Effector memory CD4-positive, alpha-beta T cell (primary cell): ENCODE measurements at places on chromosomes 13 and 19.

GRCh38 chr13:48942131-48942530, 33.6 kb upstream of the FNDC3A start:
- no peaks in the 10 kb centered on the region for H3K27me3 ChIP-seq
- no peak overlapping the region for H3K27ac ChIP-seq
- no peak overlapping the region for H3K4me3 ChIP-seq

DNA sequence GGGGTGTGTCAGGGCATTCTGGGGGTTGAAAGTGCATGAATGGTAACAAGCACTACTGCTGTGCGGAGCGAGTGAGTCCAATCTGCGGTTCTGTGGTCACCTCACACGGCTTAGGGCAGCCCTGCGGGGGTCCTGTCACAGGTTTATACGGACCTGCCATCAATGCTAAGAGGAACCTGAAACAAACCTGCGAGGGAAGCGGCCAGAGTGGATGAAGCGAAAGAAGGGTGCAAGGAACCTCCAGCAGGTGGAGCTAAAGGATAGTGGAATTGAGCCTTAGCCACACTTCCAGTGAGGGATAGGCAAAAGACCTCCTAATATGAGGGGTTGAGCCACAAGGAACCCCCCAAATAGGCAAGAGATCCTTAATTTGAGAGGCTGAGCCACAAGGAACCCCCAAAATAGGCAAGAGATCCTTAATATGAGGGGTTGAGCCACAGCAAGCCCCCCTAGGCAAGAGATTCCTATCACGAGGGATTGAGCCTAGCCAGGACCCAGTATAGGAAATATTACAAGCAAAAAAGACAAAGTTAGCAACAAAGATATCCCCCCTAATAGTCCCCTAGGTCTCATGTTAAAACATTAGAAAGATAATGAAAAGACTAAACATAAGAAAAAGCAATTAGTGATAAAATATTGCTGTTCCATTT, 6.3 kb upstream of the ZNF69 start:
- no peaks in the 10 kb centered on the region for H3K4me1 ChIP-seq
- no peaks in the 10 kb centered on the region for H3K36me3 ChIP-seq

GRCh38 chr13:100382785-100383184, 205.8 kb downstream of the GGACT start:
- H3K4me3 ChIP-seq, result no peak overlapping the region
- no peaks in the 10 kb centered on the region for H3K27me3 ChIP-seq

DNA sequence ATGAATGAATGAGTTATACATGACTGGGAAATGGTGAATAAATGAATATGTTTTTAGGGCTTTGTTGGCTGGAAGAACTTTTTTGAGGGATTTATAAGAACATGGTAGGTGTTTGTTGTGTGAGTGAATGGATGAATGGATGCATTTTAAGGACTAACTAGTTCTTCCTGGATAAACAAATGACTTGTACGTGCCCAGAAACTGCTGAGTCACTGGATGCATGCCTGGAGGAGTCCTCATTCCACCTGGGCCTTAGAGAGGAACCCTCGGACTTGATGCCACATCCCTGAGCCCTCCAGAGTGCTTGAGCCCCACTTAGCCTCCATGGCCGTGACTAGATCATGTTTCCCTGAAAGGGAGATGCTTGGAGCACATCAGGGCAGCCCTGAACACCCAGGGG, 153.4 kb downstream of the DPF1 start:
- DNase-seq, result no peak
- H3K36me3 ChIP-seq, result no peaks in the 10 kb centered on the region
- H3K27ac ChIP-seq, result no peak overlapping the region
- no peaks in the 10 kb centered on the region for H3K27me3 ChIP-seq
- H3K4me3 ChIP-seq, result no peak overlapping the region
- no peaks in the 10 kb centered on the region for H3K4me1 ChIP-seq

DNA sequence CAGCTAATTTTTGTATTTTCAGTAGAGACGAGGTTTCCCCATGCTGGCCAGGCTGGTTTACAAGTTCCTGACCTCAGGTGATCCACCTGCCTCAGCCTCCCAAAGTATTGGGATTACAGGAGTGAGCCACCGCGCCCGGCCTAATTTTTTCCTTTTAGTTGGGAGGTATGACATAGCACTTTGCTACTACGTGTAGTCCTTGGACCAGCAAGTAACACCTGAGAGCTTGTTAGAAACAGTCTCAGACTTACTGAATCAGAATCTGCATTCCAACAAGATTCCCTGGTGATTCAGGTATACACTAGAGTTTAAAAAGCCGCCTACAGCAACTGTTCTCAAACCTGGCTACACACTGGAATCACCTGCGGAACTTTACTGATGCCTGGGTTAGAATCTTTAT, 1.8 kb upstream of the FARP1 start:
- no peak overlapping the region for H3K27ac ChIP-seq
- no peaks in the 10 kb centered on the region for H3K36me3 ChIP-seq
- H3K27me3 ChIP-seq, result no peaks in the 10 kb centered on the region
- no peak overlapping the region for H3K4me3 ChIP-seq
- peaks cover 11% of the 10 kb centered on the region for H3K4me1 ChIP-seq

DNA sequence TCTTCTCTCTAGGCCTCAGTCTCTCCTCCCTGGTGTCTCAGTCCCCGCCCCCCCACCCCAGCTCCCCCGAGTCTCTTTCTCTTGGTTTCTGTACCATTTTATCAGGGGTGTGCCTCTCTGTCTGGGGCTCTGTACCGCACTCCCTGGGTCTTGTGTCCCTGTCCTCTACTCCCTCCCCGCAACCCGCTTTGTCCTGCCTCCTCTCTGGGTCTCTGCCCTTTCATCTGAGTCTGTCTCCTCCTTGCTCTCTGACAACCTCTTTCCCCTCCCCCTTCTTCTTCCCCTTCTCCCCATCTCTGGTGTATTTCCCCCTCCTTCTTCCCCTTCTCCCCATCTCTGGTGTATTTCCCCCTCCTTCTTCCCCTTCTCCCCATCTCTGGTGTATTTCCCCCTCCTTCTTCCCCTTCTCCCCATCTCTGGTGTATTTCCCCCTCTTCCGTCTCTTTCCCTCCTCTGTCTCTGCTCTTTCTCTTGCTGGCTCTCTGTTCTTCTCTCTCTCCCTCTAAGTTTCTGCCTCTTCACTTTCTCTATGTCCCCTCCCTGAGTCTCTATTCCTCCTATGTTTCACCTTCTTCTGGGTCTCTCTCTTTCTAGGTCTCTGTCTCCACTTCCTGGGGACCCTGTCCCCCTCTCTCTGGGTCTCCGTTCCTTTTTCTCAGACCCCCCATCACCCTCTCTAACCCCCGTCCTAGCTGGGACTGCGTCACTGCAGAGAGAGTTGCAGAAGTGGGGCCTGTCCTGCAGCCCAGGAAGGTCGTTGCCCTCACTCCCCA, 2.2 kb upstream of the KCNC3 start:
- no peak overlapping the region for H3K27ac ChIP-seq
- no peak for DNase-seq
- peaks cover 45% of the 10 kb centered on the region for H3K27me3 ChIP-seq
- no peak overlapping the region for H3K4me3 ChIP-seq
- peaks cover 47% of the 10 kb centered on the region for H3K4me1 ChIP-seq

DNA sequence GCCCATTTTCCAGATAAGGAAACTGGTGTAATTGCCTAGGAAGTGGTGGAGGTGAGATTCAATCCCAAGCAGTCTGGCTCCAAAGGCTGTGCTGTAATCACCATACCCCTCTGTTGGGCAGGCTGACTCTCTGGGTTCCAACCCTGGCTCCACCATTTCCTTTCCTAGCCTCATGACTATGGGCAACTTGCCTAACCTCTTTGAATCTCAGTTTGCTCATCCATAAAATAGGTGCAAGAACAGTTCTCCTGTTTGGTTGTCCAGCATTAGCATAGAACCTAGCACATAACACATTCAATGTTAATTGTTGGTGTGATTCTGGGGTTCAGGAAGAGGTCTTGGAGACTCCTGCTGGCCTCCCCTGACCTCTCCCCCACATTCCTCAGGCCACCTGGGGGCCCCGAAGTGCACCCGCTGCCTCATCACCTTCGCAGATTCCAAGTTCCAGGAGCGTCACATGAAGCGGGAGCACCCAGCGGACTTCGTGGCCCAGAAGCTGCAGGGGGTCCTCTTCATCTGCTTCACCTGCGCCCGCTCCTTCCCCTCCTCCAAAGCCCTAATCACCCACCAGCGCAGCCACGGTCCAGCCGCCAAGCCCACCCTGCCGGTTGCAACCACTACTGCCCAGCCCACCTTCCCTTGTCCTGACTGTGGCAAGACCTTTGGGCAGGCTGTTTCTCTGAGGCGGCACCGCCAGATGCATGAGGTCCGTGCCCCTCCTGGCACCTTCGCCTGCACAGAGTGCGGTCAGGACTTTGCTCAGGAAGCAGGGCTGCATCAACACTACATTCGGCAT, 2.2 kb downstream of the ZNF576 start:
- DNase-seq, result no peak
- peaks cover 15% of the 10 kb centered on the region for H3K36me3 ChIP-seq
- no peak overlapping the region for H3K4me3 ChIP-seq
- peaks cover 23% of the 10 kb centered on the region for H3K4me1 ChIP-seq
- H3K27me3 ChIP-seq, result no peaks in the 10 kb centered on the region

- H3K27me3 ChIP-seq, result no peaks in the 10 kb centered on the region
- DNase-seq, result no peak
- H3K27ac ChIP-seq, result no peak overlapping the region
- H3K36me3 ChIP-seq, result no peaks in the 10 kb centered on the region
Observed at GRCh38 chr13:34816245-34816884, 125.7 kb upstream of the NBEA start.

DNA sequence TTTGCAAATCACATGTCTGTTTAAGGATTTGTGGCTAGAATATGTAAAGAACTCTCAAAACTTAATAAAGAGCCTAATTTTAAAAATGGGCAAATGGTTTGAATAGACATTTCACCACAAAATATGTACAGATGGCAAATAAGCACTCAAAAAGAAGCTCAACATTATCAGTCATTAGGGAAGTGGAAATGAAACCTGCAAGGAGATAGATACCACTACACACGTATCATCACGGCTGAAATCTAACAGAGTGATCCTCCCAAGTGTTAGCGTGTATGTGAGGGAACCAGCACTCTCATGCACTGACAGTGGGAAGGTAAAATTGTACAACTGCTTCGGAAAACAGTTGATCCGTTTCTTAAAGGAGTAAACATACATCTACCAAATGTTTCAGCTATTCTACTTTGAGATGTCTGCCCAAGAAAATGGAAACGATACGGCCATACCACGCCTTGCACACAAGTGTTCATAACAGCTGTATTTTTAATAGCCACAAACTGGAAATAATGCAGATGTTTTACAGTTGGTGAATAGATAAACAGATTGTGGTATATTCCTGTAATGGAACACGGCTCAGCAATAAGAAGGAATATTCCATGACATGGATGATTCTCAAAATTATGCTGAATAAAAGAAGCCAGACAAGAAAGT, 14.5 kb downstream of the ARHGEF7 start:
- no peaks in the 10 kb centered on the region for H3K27me3 ChIP-seq
- no peaks in the 10 kb centered on the region for H3K36me3 ChIP-seq
- no peak overlapping the region for H3K4me3 ChIP-seq
- no peak overlapping the region for H3K27ac ChIP-seq
- no peak for DNase-seq
- H3K4me1 ChIP-seq, result no peaks in the 10 kb centered on the region

DNA sequence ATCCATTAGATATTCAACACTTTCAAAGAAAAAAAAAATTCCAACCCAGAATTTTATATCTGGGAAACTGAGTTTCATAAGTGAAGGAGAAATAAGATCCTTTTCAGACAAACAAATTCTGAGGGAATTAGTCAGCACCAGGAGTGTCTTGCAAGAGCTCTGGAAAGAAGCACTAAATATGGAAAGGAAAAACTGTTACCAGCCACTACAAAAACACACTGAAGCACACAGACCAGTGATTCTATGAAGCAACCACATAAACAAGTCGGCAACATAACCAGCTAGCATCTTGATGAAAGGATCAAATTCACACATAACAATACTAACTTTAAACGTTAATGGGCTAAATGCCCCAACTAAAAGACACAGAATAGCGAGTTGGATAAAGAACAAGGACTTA, 368.4 kb upstream of the MIR17HG start:
- H3K27ac ChIP-seq, result no peak overlapping the region
- H3K4me1 ChIP-seq, result no peaks in the 10 kb centered on the region
- no peak for DNase-seq
- H3K4me3 ChIP-seq, result no peak overlapping the region
- H3K27me3 ChIP-seq, result no peaks in the 10 kb centered on the region

DNA sequence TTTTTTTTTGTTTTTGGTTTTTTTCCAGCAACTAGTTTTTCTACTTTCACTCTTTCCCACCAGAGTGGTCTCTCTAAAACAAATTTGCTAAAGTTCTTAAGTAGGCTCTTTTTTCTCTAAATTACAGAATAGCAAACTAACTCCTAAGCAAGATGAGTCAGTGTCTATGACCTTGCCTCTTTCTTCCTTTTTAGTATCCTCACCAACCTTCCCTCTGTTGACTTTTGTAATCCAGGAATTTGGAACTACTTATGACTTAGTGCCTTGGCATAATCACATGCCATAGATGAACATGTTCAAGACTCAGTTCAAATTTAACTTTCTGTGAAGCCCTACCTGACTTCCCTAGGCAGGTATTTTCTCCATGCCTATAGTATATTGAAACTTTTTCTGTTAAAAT, 32.3 kb upstream of the AKAP11 start:
- H3K36me3 ChIP-seq, result no peaks in the 10 kb centered on the region
- H3K27ac ChIP-seq, result no peak overlapping the region
- H3K27me3 ChIP-seq, result no peaks in the 10 kb centered on the region

DNA sequence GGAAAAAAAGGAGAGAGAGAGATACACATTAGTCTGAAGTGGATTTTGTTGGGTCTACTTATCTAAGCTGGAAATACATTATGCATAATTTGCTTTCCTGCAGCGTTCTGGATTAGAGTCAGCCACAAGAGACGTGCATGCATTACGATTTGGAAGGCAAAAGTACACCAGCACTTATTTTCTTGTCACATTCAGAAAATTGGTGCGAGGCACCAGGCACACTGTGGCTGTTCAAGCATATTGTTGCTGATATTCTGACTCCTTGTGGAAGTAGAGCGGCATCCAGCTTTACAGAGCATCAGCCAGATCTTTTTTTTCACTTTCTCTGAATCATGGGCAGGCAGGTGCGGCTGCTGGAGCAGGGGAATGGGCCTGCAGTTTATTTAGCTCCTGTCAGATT, 905.6 kb upstream of the SPRY2 start:
- no peak overlapping the region for H3K27ac ChIP-seq
- H3K36me3 ChIP-seq, result no peaks in the 10 kb centered on the region
- DNase-seq, result no peak
- H3K4me3 ChIP-seq, result no peak overlapping the region
- H3K27me3 ChIP-seq, result no peaks in the 10 kb centered on the region

- DNase-seq, result no peak
- H3K4me3 ChIP-seq, result no peak overlapping the region
- H3K4me1 ChIP-seq, result no peaks in the 10 kb centered on the region
- H3K36me3 ChIP-seq, result no peaks in the 10 kb centered on the region
Observed at GRCh38 chr19:17036640-17037039, 10.0 kb upstream of the CPAMD8 start.
